ENCODE measurements at places on chromosomes 7 and 10.

DNA sequence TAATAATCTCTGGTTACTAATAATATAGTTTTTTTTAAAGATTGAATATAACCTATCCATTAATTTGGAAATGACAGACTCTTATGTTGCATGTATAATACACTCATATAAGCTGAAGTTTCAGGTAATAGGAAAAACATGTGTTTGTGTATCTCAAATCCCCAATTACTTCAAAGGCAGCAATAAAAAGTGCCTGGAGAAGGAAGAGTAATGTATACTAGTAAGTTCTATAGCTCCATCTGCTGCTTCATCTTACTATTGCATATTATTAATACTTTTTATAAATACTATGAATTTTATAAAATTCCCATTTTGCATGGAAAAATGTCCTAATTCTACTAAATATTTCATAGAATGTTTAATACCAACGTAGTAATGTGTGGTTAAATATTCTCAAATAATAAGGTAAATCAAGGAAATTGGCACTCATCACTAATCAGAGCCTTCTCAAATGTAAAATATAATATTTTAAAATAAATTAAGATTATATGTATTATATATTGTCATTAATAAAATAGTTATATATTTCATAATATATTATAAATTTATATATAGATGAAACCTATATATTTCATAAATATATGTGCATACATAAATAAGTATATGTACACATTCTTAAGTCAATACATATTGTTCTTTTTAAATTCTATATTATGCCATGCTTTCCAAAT is 311.9 kb downstream of the HGF start:
- no peak for DNase-seq

- no peak for DNase-seq
Measured at GRCh38 chr7:69162931-69163670, 435.2 kb upstream of the AUTS2 start.

DNA sequence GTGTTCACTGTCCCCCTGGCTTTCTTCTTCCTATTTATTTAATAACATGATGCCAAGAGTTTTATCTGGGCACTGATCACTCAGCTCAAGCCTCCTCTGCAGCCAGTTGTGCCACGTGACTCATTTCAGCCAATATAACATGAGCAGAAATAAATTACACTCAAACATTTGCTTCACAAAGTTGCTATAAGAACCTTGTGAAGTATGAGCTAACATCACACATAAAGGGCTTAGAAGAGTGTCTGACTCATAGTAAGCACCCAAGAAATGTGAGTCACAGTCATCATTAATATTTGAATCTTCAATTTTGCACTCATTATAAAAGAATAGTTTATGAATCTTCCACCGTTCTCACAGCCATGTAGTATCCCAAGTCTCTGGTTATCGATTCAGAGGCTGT is 414.6 kb upstream of the NPVF start:
- DNase-seq: no peak

GRCh38 chr7:379456-380138 is 89.6 kb downstream of the FOXL3 start:
- no peak for DNase-seq

- DNase-seq: peak; percentile 33
Measured at GRCh38 chr10:77245953-77246352, 391.7 kb downstream of the KCNMA1 start.

GRCh38 chr7:137862358-137862757 is 15.6 kb upstream of the DGKI start:
- DNase-seq: no peak

GRCh38 chr10:105188737-105189462 is 547.8 kb downstream of the SORCS3 start:
- DNase-seq: no peak

DNA sequence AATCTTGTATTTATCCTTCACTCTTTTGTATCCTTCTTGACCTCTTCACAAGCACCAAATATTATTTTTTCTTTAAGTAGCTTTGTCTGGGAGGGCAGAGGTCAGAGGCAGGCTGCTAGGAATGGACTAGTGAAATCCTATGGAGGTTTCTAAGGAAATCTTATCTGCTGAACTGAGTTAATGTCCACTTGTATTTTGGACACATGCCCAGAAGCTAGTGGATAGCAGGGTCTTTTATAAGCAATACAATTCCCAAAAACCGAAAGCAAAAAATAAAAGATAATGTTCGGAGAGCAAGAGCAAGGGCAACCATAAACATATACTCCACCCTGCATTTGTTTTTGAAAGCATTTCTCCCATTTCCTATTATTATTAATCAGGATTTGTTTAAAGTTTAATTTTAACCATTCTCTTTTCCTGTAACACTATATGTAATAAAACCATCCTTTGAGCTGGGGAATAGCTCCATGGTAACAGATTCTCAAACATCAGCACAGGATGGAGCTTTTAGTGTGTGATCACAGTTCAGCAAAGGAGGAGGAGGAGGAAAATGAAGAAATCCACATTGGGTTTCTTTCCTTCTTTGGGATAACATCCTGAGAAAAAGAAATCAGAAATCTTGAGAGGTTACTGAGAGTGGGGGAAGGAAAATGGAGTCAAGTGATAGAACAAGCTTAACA is 328.2 kb upstream of the LRRN3 start:
- no peak for DNase-seq

- no peak for DNase-seq
Measured at GRCh38 chr7:13933091-13933490, 56.4 kb downstream of the ETV1 start.

DNA sequence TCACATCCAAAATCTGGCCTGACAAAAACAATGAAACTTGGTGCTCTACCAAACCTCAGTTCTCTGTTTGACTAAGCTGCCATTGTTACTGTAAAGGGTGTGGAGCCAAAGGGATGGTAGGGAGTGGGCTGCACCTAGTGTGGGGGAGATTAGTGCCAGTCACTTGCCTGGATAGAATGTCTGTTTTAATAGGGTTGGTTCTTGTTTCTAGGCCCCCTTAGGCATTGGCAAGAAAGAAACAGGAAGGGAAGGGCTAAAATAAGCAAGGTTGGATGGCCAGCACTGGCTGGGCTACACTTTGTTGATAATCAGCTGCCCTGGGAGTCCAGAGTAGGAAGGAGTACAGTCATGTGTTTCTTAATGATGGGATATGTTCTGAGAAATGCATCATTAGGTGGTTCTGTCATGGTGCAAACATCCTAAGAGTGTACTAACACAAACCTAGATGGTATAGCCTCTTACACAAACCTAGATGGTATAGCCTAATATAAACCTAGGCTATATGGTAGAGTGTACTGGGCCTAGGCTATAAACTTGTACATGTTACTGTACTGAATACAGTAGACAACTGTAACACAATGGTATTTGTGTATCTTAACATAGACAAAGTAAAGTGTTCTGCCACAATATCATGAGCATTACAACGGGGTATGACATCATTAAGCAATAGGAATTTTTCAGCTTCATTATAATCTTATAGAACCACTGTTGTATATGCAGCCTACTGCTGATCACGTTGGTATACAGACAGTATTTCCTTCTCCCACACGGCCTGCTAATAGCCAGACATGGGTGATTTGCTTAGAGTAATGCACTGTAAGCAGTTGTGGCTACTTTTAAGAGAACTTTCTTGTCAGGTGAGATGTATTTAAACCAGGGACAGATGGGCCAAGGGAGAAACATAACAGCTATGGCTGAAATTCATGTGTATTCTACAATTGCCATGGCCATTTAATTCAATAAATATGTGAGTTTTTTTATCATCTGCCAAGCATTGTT is 15.4 kb downstream of the BBIP1 start:
- DNase-seq: no peak

DNA sequence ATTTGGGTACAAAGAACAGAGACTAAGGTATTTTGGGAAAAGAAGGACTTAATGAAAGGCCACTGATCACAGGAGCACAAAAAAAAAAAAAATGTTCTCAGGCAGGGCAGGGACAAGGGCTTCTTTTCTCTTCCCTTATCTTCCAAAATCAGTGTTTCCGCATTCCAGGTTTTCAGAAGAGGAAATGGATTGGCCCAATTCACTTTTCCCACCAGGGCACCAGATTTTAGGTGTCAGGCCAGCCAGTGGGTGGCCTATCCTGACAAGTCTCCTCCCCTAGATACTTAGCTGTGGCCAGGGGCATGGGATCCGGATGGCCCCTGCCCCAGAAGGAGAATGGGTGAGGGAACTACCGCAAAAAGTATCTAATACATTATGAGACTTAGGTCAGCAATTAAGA is 88.9 kb upstream of the WAC start:
- DNase-seq: no peak

DNA sequence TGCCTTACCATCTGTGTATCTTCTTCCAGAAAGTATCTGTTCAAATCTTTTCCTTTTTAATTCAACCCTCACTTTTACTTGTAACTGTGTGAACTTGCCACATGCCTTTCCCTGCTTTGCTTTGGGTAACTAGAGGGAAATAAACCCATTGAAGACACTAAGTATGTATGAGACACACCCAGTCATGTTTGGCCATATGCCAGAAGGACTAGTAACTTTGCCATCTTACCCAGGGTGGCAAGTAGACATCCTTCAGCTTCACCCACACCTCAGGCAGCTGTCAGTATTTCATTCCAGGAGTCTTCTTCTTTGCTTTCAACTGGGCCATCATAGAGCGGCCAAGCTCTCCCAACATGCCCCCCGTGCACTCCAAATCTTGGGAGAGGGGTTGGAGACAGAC is 323.1 kb downstream of the TNS3 start:
- DNase-seq: no peak

- peak; percentile 47 for DNase-seq
Measured at GRCh38 chr7:132739271-132739955, 163.1 kb upstream of the PLXNA4 start.

DNA sequence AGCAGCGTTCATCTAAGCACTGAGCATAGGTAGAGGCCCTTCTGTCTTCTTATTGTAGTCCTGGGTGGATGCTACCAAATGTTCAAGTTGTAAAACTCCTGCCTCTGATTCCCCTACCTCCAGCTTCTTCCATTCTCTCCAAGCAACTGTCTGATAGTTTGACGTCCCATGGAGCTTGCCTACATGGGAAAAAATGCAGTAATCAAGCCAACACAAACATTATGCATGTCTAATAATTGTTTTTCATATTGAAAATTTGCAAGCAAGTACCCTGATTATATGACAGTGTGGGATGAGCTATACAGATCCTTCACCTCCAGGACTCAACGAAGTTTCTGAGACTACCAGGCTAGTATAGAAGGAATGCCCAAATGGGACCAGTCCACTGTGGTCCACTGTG is 31.0 kb upstream of the TRUB1 start:
- no peak for DNase-seq

DNA sequence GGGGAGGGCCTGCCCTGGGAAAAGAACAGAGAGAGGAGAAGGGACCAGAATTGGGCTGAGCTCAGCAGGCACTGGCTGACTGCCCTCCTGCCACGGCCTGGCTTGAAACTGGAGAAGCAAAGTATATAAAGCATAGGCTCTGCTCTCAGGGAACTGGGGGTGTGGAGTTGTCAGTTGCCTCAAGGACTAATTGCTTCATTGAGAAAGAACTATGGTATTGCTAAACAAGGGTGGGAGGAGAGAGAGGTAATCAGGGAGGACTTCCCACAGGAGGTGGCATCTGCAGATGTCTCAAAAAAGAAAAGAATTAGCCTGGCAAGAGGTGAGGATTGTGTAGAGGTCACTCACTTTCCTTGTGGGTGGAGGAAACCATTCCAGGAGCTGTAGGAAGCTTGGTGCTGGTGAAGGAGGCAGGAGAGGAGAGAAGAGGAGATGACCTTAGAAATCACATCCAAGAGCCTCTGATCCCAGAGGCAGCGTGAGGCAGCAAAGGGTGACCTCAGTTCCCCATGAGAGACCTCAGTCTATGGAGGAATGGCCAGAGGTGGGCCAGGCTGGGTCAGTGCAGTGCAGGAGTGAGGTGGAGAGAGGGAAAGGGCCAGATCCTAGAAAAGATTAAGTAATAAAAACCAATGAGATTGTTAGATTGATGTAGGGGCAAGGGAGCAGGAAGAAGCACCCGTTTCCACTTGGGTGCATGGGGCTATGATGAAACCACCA is 2.4 kb downstream of the PILRB start:
- no peak for DNase-seq

GRCh38 chr7:75868153-75868552 is 10.7 kb upstream of the RHBDD2 start:
- no peak for DNase-seq

DNA sequence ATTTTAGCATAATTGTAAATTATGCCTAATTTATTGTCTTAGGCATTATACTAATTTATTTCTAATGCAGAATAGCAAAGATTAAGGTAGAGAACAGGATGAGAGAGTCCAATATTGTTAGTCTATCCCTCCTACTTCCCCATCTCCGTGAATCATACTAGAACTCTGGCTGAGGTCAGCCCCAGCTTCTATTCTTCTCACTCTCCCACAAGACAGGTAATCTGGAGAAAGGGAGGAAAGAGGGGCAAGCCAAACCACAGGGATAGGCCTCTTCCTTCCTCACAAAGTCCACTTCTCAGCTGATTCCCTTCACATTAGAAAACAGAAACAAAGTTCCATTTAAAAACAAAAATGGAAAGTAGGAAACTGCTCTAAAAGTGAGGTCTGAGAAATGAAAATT is 117.5 kb upstream of the LAMB4 start:
- DNase-seq: no peak

DNA sequence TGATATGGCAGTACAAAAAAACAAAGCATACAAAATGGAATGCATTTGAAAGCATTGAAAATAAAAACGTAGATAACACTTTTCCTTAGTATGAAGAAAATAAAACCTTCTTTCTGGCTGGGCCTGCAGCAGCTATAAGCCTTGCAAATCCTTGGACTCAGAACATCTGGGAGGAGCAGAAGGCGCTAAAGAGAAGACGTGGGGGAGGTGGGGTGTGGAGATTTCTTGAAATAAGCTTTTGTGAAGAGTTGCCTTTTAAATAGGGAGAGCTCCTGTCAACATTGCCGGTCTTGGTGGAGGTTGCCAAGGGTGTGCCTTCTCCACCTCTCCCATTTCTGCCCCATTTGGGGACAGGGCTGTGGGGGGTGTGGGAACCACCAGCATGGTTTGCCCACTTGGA is 128.7 kb downstream of the TMEM178B start:
- no peak for DNase-seq

DNA sequence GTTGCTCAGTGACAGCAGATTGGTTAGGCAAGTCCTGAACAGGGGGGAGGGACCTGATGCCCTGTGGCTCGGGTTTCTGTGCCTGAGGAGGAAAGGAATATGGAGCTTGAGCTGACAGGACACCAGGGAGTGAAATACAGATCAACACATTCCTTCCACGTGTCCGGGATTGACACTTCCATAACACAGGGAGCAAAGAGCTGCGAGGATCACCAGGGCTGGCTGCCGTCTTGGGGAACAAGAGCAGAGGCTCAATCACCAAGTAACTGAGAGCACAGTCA is 36.7 kb upstream of the EFCAB10 start:
- DNase-seq: no peak
